ENCODE measurements at places on chromosomes 4 and X.

DNA sequence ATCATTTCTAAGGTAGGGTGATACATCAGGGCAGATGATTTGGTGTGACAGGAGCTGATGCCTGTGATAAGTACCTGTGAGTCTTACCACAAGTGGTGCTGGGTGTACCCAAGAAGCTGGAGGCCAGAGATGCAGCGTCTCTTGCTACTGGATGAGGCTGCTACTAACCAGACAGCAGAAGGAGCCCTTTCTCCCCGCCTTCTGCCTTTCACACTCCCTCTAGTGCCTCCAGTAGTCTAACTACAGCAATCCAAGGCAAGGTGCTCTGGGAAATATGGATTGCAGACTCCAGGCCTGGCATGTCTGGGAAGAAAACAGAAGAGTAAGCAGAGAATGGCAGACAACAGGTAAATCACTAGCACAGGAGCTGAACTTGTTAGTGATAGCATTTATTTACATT lies 470.8 kb downstream of the NKX6-1 start:
- no peak for DNase-seq

- DNase-seq, result peak; percentile 79
Measured at GRCh38 chrX:317424-318067, 1.1 kb downstream of the GTPBP6 start.

GRCh38 chr4:74675673-74676279 lies 118.5 kb downstream of the BTC start:
- DNase-seq, result no peak

- DNase-seq, result no peak
Measured at GRCh38 chr4:53306729-53307128, 59.1 kb downstream of the SCFD2 start.

GRCh38 chr4:69656653-69657158 lies 3.7 kb upstream of the UGT2A1 start:
- DNase-seq, result no peak

GRCh38 chrX:130716781-130717413 lies 186.1 kb downstream of the ENOX2 start:
- no peak for DNase-seq

- DNase-seq, result no peak
Measured at GRCh38 chr4:145545031-145545430, 63.4 kb downstream of the SMAD1 start.

DNA sequence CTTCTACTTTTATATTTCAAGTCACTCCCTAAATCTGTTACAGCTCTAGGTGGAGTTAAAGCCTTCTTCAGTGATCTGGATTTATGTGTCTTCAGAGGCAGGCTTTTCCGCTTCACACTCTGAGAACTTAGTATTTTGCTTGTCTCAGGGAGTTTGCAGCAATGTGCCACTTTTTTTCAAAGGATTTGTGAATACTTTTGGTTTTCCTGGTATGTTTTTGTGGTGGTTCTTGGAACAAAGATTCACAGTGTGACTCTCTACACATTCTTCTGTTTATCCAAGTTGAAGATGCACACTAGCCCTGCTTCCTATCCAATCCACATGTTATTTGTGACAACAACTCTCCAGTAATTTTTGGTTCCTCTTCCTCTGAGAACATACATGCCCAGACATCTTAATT lies 1253.7 kb downstream of the TECRL start:
- no peak for DNase-seq

DNA sequence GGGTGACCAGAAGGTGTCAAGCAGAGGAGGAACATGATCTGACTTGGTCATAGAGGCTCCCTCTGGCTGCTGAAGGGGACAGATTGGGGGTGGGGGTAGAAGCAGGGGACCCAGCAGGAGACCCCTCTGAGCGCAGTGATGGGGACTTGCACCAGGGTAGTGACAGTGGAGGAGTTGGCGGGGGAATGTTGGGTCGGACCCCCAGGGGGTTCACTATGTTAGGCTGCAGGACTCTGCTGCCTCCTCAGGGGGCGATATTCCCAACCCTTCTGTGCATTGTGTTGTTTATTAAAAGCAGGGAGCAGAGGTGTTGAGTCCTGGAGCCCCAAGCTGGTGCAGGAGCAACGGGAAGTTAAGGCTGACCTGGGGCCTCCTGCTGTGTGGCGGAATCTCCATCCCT lies 8.8 kb downstream of the WDR13 start:
- no peak for DNase-seq

DNA sequence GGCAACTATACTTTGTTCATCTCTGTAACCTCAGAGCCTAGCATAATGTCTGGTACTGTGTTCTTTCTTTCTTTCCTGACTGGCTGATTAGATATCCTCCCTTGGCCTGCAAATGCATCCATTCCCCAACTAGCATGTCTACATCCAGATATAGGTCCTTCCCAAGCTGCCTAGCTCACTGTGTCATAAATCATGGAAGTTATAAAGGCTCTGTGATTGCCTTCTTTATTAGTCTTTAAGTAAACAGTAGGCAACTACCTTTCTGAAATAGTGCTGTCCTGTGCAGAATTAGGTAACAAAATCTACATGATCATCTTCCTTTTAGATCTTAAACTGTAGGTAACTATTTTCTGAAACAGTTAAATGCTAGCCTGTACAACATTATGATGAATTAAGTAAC lies 224.5 kb downstream of the DLG3 start:
- DNase-seq, result no peak

DNA sequence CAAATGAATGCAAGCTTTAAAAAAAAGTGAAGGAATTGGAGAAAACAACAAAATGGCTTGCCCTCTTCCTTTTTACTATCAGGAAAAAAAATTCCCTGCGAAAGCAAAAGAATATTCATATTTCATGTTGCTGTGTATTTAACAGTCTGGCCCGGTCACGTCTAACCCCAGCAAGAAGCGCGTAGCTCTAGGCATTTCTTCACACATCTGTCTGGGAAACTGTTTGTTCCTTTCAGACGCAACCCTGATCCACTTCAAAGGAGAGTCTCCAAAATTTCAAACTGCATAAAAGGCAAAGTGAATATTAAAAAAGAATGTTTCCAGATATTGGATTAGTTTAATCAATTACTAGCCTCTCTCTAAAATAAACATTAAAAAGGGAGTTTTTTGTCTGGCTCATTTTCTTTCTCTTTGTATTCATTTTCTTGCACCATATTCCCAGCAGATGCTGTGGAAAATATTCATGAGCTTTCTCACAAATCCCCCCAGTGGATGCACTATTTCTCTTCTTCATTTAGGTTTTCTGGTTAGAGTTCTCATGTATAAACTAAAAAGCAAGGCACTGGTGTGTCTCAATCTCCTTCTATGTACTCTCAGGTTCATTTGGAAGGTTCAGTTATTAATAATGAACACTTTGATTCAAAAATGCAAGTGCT lies 145.3 kb downstream of the MID1 start:
- DNase-seq, result no peak

DNA sequence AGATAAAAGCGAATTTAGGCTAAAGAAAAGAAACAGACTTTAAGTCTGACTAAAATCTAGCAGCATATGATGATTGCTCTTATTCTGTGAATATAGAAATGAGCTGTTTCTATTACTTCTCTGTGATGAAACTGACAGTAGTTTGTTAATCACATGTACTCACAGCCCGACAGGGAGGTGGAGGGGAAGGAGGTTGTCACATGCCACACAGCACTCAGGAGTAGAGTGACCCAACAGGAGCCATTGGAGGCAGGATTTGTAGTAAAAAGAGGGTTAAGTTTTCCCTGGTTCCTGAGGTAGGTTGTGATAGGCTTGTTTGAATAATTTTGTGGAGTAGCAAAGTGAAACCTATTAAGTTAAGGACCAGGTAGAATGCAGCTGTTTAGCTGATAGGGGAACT lies 495.9 kb downstream of the CENPC start:
- DNase-seq, result no peak

GRCh38 chr4:110088670-110089069 lies 109.7 kb downstream of the ELOVL6 start:
- no peak for DNase-seq

GRCh38 chr4:8697826-8698225 lies 105.3 kb downstream of the CPZ start:
- DNase-seq, result no peak

DNA sequence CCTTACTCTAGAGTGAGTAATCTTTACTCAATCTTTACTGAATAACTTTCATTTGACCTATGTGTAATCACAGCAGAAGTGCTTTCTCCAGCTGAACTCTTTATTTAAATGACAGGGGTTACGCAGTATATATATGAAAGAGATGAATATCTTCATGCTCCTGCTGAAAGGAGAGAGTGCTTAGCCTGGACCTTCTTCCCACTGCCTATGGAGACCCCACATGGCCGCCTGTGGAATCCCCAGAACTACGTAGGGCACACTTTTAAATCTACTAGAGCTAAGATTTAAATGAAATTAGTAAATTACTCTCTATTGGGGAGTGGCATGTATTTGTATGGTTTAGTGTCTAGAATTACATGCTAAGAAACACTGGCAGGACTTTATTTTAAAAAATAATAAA lies 391.2 kb downstream of the ANKRD50 start:
- DNase-seq, result no peak

DNA sequence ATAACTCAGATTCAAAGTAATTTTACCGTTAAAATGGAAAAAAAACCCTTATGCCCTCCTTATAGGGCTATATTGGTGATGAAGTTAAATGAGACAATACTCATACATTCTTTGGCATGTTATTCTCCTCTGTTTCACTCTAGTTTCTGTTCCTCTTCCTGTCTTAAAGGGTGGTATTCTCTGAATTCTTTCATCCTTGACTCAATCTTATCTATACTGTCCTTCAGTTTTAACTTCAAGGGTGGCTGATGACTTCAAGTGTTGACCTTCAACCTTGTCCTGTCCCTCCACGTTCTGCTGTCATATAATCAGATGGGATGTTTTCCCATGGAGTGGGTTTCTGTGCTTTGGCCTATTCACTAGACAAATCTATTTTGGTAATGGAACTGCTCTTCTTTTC lies 44.0 kb downstream of the ZNF518B start:
- DNase-seq, result no peak

GRCh38 chr4:123229286-123229685 lies 167.3 kb upstream of the SPRY1 start:
- no peak for DNase-seq

DNA sequence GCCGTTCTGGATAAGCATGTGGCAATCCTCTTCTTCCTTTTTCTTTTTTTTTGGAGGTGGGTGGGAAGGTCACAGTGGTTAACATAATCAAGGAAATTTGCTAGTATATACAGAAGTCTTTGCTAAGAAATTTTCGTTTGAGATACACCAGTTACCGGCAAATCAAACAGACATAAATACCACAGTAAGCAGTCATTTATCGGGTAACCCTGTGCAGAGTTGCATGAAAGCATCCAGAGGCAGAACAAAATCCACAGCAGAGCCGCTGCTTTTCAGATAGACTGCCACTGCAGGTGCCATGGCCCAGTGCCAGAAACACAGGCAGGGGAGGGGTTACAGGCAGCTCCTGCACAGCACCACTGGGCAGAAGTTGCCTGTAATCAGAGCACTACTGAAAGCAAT lies 179.1 kb upstream of the MAB21L2 start:
- DNase-seq, result no peak

DNA sequence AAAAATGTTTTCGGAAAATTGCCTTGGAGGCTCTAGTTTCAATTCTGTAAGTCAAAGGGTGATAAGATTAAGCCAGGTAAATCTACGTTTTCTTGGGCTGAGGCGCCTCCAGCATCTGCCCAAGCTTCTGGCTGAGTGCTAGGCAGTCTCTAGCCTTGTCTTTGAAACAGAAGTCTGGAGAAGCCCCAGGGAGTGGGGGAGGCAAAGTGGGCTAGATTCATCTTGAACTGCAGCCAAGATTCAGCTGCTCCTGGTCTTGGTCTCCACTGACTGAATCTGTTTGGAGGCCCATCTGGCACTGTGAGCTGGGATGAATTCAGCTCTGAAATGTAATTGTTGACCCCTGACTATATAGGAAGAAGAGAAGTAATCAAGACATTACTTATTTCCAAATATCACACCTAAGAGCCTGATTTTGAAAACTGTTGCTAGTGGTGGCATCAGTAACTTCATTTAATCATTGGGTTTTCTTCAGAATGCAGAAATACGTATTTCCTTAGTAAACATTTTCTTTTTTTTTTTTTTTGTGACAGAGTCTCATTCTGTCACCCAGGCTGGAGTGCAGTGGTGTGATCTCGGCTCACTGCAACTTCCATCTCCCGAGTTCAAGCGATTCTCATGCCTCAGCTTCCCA lies 187.3 kb upstream of the LEF1 start:
- DNase-seq, result no peak

DNA sequence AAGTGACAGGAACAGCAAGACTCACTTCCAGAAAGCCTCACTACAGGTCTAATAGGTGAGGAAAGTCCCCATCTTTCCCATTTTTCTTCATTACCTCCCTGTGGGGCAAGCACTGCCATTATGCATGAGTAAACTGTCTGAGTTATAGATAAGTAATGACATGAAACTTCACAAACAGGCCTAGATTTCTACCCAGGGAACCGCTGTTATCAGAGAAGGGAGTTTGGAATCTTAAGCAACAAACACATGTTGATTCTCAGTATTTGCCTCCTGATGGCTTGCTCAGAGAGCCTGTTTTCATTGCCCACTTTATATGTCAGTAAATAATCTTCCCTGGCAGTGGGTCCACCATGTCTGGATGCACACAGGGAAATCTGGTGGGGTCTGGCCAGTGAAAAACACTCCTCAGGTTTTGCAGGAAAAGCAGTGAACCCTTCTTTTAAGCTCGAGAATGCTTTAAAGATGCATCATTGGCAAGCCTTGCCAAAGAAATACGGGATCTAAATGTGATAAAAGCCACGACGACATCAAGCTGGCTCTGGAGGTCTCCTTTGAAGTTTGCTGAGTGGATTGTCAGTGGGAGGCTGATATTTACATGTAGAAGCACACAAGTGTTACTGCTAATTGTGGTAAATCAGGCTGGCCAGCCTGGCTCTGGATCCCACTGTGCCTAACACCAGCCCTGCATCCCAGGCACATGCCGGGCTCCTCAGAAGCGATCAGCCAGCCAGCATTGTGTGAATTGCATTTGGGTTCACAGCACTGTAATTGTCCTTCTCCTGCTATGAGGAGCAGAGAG lies 25.2 kb downstream of the PDGFRA start:
- no peak for DNase-seq

GRCh38 chrX:135112096-135112729 lies 8.1 kb downstream of the ETDB start:
- no peak for DNase-seq

DNA sequence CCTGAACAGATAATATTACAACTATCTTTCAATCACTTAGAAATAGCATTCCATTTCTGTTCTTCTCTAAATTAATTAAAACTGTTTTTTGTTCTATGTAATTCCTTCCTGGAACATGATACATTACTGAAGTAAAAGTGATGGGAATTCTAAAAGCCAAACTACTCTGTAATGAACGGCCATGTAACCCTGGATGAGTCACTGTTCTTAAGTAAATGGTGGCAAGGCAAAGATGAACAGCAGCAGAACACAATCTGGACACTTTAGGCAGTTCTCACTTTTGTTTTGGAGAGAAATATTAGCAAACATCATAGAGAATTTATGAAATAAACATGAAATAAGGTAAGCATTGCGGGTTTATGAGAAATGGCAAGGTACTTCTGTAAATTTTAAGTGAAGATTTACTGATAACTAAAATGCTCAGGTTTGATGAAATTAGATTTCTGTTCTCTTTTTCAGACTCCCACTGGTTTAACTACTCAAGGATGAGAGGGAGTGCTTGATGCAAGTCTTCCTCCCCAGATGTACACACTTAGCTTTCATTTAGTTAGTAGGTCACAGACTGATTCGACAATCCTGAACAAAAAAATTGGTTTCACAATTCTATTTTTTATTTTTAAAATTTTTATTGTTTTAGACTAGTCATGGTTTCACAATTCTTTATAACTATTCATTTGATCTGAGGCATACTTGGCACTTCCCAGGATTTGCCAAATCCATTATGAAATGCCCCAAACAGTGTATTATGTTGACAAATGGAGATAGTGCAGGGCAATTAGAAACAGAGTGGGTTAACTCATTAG lies 964 bp upstream of the GPR82 start:
- DNase-seq, result no peak

GRCh38 chrX:93580634-93581033 lies 92.7 kb downstream of the NAP1L3 start:
- no peak for DNase-seq

Measured in GM12892 (cell line).